GM06990 (cell line): ENCODE measurements at places on chromosomes 3 and 15.

GRCh38 chr15:48637639-48638038, 7.9 kb downstream of the FBN1 start:
- no peak for DNase-seq

GRCh38 chr3:169818316-169818715, 5.6 kb upstream of the LRRC34 start:
- DNase-seq, result no peak

DNA sequence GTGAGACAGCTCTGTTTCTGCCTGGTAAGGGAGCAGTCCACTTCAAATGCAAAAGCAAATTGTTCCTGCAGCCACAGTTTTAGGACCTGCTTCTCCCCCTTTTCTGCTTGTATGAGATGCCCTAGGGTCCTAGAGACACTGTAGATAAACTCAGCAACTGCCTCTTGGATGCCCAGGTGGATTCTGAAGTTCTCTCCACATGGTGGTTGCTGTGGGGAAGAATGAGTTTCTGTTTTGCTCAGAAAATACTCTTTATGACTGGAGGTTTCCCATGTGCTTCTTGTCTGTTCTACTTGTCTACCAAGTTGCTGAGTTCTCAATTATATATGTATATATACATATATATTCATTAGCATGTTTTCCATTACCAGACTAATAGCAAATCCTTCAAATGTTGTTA, 5.6 kb upstream of the ZNF80 start:
- DNase-seq, result peak; percentile 33

GRCh38 chr3:49966233-49966942, 26.4 kb downstream of the RBM6 start:
- no peak for DNase-seq

- DNase-seq, result no peak
Measured at GRCh38 chr3:17232442-17232841, 347.7 kb downstream of the PLCL2 start.

DNA sequence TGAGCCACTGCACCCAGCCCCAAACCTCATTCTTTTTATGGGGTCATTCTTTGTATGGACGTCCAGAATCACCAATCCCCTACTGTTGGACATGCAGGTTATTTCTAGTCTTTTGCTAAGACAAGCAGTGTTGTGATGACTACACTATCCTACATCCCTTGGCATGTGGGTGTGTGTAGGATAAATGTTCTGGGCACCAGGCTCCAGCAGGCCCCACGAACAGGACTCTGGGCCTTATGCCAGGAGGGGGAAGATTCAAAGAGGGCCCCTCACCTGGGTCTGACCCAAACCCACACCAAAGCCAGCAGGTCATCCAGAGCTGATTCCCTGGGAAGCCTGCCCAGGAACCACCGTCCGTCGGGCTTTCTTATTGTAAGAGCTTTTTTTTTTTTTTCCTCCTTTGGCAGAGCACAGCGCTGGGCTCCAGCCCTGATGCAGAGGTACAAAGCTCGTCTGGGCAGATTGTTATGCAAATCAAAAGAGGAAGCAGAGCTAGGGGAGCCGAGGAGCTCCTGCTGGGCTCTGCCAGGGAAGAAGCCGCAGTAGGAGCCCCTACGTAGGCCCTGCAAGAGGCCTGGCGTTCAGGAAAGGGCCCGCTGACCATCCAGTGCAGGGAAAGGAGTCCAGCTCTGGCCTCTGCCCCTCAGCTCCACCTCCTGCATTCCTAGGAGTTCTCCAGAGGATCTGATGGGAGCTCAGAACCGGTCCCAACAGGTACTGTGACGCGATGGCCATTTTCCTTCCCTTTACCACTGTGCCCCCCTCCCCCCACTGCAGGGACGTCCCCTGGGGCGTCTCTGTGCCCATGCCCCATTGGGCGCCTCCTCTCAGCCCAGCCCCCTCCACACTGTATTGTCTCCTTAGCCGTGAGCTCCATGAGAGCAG, 29.0 kb upstream of the FURIN start:
- DNase-seq, result peak; percentile 55

DNA sequence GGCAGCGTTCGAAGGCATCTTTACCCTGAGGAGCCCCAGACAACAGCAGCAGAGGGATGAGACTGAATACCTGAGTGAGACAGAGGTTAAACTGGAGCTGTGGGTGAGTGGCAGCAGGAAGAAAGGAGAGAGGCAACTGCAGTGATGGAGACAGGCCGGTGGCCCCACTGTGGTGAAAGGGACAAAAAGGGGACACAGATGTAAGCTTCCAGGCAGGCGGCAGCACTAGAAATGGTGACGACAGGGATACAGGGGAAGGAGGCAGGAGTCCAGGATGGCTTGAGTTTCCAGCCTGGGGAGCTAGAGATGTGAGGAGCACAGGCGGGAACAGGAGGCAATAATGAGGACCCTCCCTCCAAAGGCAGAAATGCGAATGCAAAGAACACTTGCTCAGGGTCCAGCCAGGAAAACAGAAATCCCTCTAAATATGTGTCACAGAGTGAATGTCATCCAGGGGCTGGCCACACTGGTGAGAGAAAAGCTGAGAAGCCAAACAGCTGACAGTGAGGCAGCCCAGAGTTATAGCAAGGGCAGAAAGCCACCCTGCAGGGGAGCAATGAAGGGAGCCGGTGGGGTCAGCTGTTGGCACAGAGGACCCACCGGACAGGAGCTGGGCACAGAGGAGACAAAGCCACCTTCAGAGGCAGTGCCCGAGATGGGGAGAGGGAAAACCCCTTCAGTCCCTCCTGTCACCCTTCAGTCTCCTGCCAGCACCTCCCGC, 70.1 kb downstream of the TBC1D2B start:
- DNase-seq, result no peak

GRCh38 chr3:30720586-30721313, 114.3 kb downstream of the TGFBR2 start:
- DNase-seq, result no peak

DNA sequence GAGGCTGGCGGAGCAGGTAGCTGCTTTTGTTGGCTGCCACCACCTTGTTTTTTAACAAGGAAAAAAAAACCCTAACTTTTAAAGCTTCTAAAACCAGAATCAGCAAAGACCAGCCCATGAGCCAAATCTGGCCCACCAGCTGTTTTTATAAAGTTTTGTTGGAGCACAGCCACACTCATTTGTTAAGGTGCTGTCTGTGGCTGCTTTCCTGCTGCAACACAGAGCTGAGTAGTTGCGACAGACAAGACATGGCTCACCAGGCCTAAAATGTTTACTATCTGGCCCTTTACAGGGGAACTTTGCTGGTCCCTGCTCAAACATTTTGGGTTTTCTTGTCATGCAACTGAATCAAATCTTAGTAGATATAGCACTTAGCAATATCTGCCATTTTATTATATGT, 18.9 kb downstream of the EFCAB12 start:
- no peak for DNase-seq

GRCh38 chr3:103494011-103494410, 1059.2 kb downstream of the ZPLD1 start:
- DNase-seq, result no peak

GRCh38 chr3:167469381-167469780, 4.5 kb downstream of the SERPINI2 start:
- DNase-seq, result no peak

- no peak for DNase-seq
Measured at GRCh38 chr3:50068134-50068533, 20.6 kb upstream of the RBM5 start.

GRCh38 chr15:51183076-51183475, 88.4 kb upstream of the TNFAIP8L3 start:
- DNase-seq, result no peak

DNA sequence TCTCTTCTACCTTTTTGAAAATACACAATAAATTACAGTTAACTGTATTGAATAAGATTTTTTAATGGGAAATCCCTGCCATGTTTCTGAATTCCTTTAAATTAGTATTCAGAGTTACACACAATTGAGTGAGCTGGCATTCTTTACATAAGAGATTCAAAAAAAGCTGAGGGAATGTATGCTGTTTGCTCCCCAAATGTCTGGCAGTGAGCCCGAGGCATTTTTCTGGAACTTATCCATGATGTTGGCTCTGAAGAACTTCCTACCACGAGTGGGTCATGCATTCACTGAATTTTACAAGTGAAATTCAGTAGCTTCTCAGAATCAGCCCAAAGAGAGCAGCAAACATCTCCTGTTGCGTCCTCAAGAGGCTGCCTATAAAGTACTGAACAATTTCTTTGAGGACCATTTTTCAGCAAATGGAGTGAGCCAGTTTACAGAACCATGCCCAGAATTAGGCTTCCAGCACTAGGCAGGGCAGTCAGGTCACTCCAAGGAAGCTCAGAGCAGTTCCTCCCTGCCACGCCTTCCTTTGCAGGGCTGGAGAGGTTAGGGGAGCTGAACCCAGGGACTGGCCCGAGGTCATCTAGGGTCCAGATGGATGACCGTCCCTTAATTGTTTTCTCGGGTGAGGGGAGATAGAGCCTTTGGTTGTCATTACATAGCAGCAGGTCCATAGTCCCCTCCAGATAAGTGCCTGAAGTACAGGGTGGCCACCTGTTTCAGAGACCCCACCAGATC, 21.2 kb downstream of the GABRA5 start:
- no peak for DNase-seq

GRCh38 chr15:26472661-26473060, 300.2 kb downstream of the GABRB3 start:
- no peak for DNase-seq

GRCh38 chr15:41980654-41981323, 8.4 kb upstream of the EHD4 start:
- no peak for DNase-seq

- DNase-seq, result no peak
Measured at GRCh38 chr3:149494022-149494758, 19.7 kb downstream of the TM4SF4 start.

- DNase-seq, result peak; percentile 48
Measured at GRCh38 chr15:63238796-63239195, 38.6 kb upstream of the APH1B start.

- no peak for DNase-seq
Measured at GRCh38 chr3:100662113-100662823, 47.0 kb upstream of the TFG start.

GRCh38 chr15:78394026-78394425, 44.0 kb upstream of the IREB2 start:
- no peak for DNase-seq

- DNase-seq, result no peak
Measured at GRCh38 chr3:69342074-69342473, 43.8 kb downstream of the FRMD4B start.

DNA sequence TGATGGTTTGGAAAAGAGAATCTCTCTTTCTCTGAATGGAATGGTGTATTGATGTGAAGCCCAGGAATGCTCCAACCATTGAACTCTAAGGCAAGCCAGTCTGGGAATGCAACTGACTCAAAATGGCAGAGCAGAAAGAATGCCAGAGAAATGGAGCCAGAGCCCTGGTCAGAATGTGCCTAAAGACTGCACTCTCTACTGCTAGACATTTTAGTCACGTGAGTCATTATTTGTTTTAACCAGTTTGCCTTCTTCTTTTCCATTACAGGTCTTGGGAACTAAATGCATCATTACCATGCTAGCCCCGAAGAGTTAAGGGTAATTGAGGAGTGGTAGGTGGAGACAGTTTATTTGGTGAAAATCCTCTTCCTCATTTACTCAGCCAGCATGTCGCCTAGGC, 67.3 kb upstream of the TRIM42 start:
- DNase-seq, result no peak

DNA sequence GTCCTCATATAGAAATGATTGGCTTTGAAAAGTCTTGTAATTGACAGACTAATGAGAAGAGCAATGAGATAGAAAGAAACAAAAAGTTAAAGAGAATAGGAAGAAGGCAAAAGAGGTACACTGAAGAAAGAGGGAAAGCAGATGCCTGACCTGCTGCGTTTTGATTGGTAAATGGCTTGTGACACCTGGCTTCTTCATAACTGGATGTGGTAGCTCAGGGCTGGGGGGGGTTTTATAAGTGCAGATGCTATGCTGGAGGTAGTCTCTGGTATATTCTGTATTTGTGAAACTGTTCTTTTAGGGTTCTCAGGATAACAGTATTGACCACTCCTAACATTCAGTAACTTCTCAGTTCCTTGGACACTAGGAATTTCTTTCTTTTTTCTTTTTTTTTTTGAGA, 1.4 kb downstream of the STARD9 start:
- no peak for DNase-seq

- DNase-seq, result no peak
Measured at GRCh38 chr15:40100123-40100946, 8.3 kb downstream of the BMF start.
